Keratinocyte (primary cell): ENCODE measurements at places on chromosomes 4 and X.

GRCh38 chr4:88818631-88819470 lies 121.2 kb upstream of the NAP1L5 start:
- DNase-seq = no peak

DNA sequence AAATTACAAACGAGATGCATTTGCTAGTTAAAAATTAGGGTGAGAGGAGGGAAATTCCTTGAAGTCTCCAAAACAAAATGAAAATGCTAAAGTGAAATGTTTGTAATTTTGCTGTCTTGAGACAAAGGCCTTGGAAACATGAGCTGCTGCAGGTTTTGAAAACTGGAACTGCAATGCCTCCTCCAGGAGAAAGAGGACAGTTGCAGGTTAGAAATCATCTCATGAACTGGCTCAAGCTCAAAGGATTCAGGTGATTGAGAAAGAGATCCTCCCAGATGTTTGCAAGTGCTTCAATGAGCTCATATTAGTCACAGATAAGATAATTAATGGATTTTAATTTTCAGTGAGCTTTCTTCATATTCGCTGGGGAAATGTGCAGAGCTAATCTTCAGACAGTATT lies 32.4 kb downstream of the SMPX start:
- DNase-seq = no peak

DNA sequence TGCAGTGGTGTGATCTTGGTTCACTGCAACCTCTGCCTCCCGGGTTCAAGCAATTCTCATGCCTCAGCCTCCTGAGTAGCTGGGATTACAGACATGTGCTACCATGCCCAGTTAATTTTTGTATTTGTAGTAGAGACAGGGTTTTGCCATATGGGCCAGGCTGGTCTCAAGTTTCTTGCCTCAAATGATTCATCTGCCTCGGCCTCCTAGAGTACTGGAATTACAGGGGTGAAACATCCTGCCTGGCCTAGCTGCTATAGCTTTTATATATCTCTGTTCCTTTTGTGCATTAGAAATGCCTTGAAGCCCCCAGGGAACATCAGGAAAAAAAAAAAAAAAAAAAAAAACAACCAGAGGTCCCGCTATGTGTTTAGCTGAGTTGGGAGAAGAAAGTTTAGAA lies 34.8 kb downstream of the UBE2K start:
- DNase-seq = no peak

GRCh38 chrX:69303231-69303630 lies 138.0 kb upstream of the PJA1 start:
- DNase-seq = no peak

- DNase-seq = no peak
These were observed 34.5 kb upstream of the TLR2 start for GRCh38 chr4:153649572-153649991.

DNA sequence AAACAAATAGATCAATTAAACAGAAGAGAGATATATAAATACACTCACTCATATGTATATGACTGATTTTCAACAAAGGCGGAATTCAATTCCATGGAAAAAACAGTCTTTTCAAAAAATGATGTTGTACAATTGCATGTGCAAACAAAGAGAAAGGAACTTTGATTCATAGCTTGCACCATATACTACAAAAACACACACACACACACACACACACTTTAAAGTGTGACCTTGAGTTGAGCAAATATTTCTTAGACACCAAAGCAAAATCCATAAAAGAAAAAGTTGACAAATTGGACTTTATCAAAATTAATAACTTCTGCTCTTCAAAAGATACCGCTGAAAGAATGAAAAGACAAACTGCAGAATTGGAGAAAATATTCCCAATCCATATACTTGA lies 168.8 kb downstream of the EVC2 start:
- no peak for DNase-seq

DNA sequence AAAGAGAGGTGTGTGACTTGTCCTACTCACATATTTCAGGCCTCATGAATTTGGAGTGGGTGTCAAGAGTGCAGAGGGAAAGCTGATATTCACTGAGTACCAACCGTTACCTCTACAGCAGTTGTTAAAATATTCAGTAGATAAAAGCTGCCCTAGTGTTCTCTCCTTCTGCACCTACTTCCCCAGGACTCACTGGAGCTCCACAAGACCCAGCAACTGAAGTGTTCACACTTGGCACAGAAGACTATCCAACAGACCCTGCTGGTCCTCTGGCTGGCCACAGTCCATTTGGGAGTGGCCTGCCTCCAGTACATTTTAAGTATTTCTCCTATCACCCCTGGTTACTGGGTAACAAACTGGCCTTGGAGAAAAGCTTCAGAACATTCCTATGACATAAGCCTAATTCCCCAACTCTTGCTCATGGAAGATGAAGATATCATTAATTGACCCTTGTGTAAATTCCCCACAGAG lies 70.8 kb downstream of the PPARGC1A start:
- no peak for DNase-seq

DNA sequence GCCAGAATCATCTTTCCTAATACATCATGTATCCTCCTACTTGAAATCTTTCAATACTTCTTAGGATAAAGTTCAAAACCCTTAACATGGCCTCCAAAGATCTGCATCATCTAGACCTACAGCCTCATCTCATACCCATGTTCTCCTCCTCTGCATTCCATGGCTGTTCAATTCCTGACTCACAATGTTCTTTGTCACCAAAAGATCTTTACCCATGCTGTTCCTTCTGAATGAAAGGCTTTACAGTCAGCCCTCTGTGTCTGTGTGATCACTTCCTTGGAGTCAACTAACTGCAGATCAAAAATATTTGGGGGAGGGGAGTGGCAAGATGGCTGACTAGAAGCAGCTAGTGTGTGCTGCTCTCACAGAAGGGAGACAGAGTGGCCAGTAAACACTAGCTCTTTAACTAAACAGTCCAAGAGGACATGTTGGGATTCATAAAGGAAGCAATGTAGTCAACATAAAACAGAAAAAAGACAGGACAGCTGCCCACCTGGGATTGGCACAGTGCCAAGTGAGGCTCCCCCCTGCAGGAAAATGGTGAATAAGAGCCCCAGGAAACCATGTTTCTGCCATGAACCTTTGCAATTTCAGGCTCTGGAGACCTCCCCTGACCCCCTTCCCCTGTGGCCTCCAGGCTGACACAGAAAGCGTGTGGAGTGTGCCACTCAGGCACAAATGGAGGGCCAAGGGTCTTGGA lies 31.9 kb downstream of the CBR4 start:
- DNase-seq = peak; percentile 44

GRCh38 chr4:86759298-86759697 lies 89.9 kb downstream of the SLC10A6 start:
- DNase-seq = no peak

DNA sequence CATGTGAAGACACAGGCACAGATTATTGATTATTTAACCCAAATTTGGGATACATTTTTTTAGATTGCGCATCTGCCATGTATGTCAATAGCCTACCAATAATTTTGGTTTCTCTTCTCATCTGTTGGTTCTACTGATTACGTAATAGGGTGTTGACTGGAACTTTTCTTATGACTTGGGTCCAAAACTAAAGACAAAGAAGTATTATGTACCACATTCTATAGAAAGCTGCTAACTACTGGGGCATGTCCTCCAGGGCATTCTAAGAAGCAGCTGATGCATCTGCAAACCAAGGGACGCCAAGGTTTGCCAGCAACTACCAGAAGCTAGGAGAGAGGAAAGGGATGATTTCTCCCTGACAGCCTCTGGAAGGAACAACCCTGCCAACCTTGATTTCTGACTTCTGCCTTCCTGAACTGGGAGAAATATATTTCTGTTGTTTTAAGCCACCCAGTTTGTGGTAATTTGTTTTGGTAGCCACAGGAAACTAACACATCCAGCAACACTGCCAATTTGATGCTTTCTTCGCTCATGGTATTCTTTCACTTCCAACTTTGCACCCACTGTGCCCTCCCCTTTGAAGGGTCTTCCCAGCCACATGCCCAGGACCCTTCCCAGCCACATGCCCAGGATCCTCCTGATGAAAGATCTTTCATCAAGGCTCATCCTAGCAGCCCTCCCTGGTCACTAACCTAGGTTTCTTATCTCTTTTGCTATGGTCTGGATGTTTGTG lies 15.9 kb upstream of the TLR1 start:
- no peak for DNase-seq

GRCh38 chr4:119110121-119110520 lies 25.5 kb upstream of the MYOZ2 start:
- no peak for DNase-seq

DNA sequence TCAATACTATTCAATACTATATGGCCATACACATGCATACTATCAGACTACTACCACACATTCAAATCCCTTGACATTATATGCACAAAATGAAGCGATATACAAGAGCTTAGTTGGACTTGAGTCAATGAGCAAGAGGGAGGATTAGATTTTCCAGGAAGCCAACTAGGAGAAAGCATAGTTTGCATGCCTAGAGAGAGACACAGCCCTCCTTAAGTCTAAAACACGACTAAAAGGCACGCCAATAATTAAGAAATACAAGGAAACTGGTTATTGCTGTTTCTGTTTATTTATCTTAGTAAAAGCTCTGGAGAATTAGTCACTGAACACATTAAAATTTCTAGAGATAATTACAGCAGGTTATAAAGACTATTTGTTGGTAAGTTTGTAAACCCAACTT lies 21.8 kb downstream of the MBNL3 start:
- DNase-seq = no peak

DNA sequence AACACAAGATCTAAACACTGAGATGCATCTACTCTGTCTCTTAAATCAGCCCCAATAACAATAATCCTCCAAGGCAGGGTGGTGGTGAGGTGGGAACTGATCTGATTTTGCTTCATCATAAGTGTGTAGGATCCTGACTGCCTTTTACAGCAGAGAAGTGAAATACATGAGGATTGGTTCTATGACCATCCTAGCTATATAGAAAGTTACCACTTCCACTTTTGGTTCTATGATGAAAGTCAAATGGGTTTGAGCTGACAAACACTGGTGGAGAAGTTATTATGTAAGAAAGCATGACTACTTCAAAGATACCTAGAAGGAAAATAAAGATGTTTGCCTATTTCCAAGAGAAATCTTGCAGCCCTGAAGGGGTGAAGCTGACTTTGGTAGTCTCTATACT lies 181.6 kb downstream of the NKX6-1 start:
- no peak for DNase-seq

- no peak for DNase-seq
These were observed 26.6 kb downstream of the NFKB1 start for GRCh38 chr4:102527695-102528283.

- DNase-seq = no peak
These were observed 7.4 kb upstream of the SLC9B1 start for GRCh38 chr4:103026868-103027267.

DNA sequence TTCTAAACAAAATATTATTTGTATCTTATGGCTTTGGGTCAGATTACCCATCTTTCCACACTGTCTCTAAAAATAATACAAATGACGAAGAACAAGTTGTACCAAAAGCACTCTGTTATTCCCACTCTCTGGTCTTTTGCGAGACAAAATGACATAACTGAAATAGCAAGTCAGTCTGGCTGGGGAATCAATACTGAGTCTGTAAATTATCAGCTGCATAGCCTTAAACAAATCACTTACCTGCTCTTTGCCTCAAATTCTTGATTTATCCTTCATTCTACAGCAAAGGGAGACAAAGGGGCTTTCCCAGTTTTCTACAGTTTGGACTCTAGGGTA lies 40.9 kb downstream of the SOWAHB start:
- no peak for DNase-seq

DNA sequence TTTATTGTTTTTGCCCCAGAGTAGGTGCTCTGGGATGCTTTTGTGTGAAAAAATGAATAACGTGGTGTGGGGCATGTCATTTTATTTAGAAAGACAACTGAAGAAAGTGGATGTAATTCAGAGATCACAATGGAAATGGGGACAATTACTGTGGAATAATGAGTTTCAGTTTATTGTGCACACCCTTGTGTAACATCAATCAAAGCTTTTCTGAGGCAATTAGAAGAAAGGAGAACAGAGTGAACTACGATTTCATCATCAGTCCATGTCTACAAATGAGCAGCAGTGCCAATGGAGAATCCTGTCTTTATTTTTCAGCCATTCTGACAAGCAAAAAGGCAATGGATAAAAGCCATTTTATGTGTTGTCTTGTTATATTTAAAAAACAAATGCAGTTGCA lies 339.2 kb downstream of the TMA16 start:
- DNase-seq = no peak

GRCh38 chr4:14168919-14169318 lies 541.4 kb upstream of the BOD1L1 start:
- peak; percentile 87 for DNase-seq

DNA sequence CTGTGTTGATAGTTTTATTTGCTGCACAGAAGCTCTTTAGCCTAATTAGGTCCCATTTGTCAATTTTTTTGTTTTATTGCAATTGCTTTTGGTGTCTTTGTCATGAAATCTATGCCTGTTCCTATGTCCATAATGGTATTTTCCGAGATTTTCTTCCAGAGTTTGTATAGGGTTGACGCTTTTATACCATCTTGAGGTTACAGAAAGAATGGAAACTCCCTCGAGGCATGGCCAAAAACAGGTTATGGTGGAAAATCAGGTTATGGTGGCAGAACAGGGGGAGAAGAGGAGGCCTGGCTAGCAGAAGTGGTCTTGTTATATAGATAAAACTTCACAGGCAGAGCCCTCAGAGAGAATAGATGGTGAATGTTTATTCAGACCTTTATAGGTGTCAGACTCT lies 21.6 kb downstream of the OPHN1 start:
- no peak for DNase-seq

- no peak for DNase-seq
These were observed 205.3 kb downstream of the ARAP2 start for GRCh38 chr4:36039026-36039425.

- no peak for DNase-seq
These were observed 244.6 kb upstream of the TENM3 start for GRCh38 chr4:181998398-181999295.

DNA sequence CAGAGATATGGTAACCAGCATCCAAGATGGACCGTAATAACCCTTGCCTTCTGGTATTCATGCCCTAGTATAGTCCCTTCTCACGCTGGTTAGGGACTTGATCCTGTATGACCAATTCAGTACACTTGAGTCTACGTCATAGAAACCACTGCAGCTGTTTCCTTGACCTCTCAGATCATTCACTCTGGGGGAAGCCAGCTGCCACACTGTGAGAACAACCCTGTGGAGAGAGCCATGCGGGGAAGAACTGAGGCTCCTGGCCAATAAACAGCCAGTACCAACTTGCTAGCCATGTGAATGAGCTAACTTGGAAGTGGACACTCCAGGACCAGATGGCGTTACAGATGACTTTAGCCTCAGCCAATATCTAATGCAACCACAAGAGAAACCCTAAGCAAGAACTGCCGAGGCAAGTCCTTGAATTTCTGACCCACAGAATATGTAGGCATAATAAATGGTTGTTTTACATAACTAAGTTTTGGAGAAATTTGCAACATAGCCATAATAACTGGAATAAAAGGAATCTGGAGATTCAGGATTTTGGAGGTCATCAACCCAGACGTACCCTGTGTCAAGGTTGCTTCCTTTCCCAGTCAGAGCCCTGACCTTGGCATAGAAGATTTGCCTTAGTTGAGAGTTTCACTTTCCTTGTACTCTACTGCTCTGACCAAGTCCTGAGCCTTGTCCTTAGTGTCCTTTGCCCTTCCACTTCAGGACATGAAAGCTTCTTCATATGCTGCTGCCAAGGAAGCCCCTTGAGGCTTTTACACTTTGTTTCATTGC lies 87.3 kb upstream of the ZNF81 start:
- DNase-seq = no peak

GRCh38 chr4:41339812-41340809 lies 83.4 kb downstream of the UCHL1 start:
- no peak for DNase-seq

- DNase-seq = no peak
These were observed 159.2 kb downstream of the SPRY1 start for GRCh38 chr4:123555807-123556273.
